Urothelium cell line (cell line): ENCODE measurements at places on chromosomes 5 and 9.

- DNase-seq: peak; percentile 72
These were observed 213.1 kb downstream of the RFK start for GRCh38 chr9:76181020-76181641.

GRCh38 chr9:127826253-127826913 is 23.7 kb downstream of the FPGS start:
- DNase-seq: no peak

- DNase-seq: no peak
These were observed 81.1 kb downstream of the EGFLAM start for GRCh38 chr5:38339446-38339845.

GRCh38 chr5:67375606-67376005 is 179.0 kb upstream of the CD180 start:
- DNase-seq: no peak

DNA sequence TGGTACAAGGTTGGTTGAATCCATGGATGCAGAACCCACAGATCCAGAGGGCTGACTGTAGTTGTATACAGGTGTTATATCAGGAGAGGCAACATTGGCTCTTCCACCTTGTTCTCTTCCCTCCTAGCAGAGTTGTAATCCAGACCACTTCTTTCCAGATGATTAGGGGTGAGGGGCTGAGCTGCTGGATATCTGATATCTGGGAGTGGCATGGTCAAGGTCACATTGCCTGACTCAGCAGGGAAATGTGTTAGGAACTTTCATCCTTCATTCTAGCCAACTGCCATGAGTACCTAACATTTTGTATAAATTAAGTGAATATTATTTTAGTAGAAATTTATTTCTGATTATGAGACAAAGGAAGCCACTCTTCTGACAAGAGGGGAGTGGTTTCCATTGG is 7.3 kb downstream of the DAPK1 start:
- no peak for DNase-seq
